A673 (cell line): ENCODE measurements at places on chromosomes 5 and 9.

- no peaks in the 10 kb centered on the region for H3K27me3 ChIP-seq
- H3K36me3 ChIP-seq, result no peaks in the 10 kb centered on the region
- no peaks in the 10 kb centered on the region for H3K4me1 ChIP-seq
- no peak overlapping the region for H3K4me3 ChIP-seq
- no peak for DNase-seq
These were observed 187.4 kb downstream of the ACTL7B start for GRCh38 chr9:108668191-108668937.

DNA sequence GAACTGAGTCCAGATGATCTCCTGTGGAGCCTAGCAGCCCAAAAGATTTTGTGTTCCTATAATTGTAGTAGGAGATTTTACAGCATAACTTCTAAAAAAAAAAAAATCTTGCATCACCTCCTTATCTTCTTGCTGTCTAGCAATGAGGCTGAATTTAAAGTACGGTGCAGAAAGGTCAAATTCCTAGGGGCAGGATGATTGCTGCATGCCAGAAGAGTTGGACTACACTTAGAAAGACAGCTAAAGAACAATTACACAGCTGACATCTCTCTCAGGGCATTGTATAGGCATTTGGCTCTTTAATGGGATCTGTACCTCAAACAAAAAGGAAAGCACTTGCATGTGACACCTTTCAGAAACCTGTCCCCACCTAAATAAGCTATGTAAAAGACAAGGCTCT lies 443.2 kb downstream of the HCN1 start:
- H3K4me1 ChIP-seq, result no peaks in the 10 kb centered on the region
- H3K27me3 ChIP-seq, result no peaks in the 10 kb centered on the region
- H3K36me3 ChIP-seq, result no peaks in the 10 kb centered on the region

- no peaks in the 10 kb centered on the region for H3K27me3 ChIP-seq
- H3K27ac ChIP-seq, result no peak overlapping the region
- no peak for DNase-seq
- H3K36me3 ChIP-seq, result no peaks in the 10 kb centered on the region
- no peaks in the 10 kb centered on the region for H3K4me1 ChIP-seq
- H3K4me3 ChIP-seq, result no peak overlapping the region
These were observed 130.8 kb downstream of the ZNF354C start for GRCh38 chr5:179190851-179191505.

- peaks cover 99% of the 10 kb centered on the region for H3K27me3 ChIP-seq
- DNase-seq, result no peak
- no peak overlapping the region for H3K27ac ChIP-seq
These were observed 5.8 kb downstream of the OTP start for GRCh38 chr5:77632526-77633206.
